ENCODE measurements at places on chromosomes 1 and 21.

- H3K27ac ChIP-seq, result no peak overlapping the region
- no peak for DNase-seq
- H3K4me3 ChIP-seq, result no peak overlapping the region
- no peaks in the 10 kb centered on the region for H3K27me3 ChIP-seq
- H3K36me3 ChIP-seq, result no peaks in the 10 kb centered on the region
These were observed 298.5 kb downstream of the SRGAP2C start for GRCh38 chr1:121483234-121483633.

GRCh38 chr1:41813226-41813625 lies 105.5 kb downstream of the HIVEP3 start:
- H3K27ac ChIP-seq, result no peak overlapping the region
- no peak for DNase-seq
- H3K27me3 ChIP-seq, result no peaks in the 10 kb centered on the region
- no peak overlapping the region for H3K4me3 ChIP-seq

DNA sequence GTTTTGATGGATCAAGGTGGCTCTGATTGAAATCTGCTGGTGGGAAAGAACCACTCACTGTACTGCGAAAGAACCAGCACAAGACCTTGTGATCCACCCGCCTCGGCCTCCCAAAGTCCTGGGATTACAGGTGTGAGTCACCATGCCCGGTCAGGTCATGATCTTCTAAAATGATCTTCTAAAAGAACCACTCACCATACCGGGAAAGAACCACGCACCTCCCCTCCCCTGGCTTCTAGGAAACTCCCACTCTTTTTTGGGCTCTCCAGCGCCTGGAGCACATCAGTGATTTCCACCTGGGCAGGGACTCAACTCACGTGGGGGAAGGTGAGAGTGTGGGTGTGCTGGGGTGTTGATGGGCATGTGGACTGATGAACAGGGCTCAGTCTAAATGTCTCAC lies 7.9 kb upstream of the RAB7B start:
- H3K4me3 ChIP-seq, result no peak overlapping the region
- H3K27ac ChIP-seq, result no peak overlapping the region
- peaks cover 8% of the 10 kb centered on the region for H3K4me1 ChIP-seq
- no peak for DNase-seq
- no peaks in the 10 kb centered on the region for H3K36me3 ChIP-seq

- H3K4me1 ChIP-seq, result no peaks in the 10 kb centered on the region
- H3K4me3 ChIP-seq, result no peak overlapping the region
- H3K27me3 ChIP-seq, result no peaks in the 10 kb centered on the region
- no peak for DNase-seq
- no peak overlapping the region for H3K27ac ChIP-seq
- H3K36me3 ChIP-seq, result no peaks in the 10 kb centered on the region
These were observed 824.6 kb upstream of the TMPRSS15 start for GRCh38 chr21:19228226-19228625.

GRCh38 chr1:108554682-108555427 lies 5.0 kb upstream of the EEIG2 start:
- no peak overlapping the region for H3K27ac ChIP-seq
- no peaks in the 10 kb centered on the region for H3K36me3 ChIP-seq

GRCh38 chr1:106600626-106601025 lies 455.8 kb upstream of the PRMT6 start:
- H3K27ac ChIP-seq, result no peak overlapping the region
- H3K4me3 ChIP-seq, result no peak overlapping the region
- no peaks in the 10 kb centered on the region for H3K4me1 ChIP-seq
- no peaks in the 10 kb centered on the region for H3K36me3 ChIP-seq

DNA sequence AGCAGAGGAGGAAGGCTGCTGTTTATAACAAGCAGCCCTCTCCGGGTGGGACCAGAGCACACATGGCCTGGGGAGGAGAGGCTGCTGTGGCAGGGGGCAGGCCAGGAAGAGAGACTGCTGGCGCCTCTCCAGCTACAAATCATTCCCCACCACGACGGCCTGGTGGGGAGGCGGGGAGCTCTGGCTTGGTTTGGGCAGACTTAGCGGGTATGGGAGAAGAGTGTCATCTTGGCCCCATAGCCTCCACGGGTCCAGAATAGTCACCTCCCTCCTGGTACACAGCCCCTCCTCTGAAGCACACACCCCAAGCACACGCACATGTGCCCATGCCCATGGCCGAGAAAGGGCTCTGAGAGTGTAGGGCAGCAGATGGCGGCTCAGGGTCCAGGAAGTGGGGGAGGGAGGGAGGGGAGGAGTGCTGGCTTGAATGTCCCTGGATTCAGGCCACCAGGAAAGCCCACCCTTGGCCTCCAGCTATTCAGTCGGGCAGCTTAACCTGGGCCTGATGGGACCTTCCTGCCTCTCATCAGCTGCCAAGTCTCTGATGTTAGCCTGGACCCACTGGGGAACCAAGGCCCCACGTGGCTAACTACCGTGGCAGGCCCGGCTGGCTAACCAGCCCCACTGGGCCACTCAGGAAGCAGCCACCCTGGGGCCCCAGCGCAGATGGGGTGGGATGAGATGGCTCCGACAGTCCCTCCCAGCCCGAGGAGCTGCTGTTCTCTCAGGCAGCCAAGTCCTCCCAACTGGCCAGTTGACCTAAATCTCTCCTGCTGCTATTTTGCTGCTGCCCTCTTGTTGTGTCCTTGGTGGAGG lies 10.9 kb downstream of the LRP8 start:
- H3K4me1 ChIP-seq, result peaks cover 28% of the 10 kb centered on the region
- H3K36me3 ChIP-seq, result no peaks in the 10 kb centered on the region
- no peak overlapping the region for H3K4me3 ChIP-seq
- no peaks in the 10 kb centered on the region for H3K27me3 ChIP-seq
- peak overlapping the region; percentile 62 for H3K27ac ChIP-seq

- no peak for DNase-seq
- H3K4me1 ChIP-seq, result peaks cover 16% of the 10 kb centered on the region
- no peaks in the 10 kb centered on the region for H3K36me3 ChIP-seq
- peaks cover 12% of the 10 kb centered on the region for H3K27me3 ChIP-seq
- no peak overlapping the region for H3K4me3 ChIP-seq
These were observed 11.2 kb upstream of the RCOR3 start for GRCh38 chr1:211247921-211248320.

DNA sequence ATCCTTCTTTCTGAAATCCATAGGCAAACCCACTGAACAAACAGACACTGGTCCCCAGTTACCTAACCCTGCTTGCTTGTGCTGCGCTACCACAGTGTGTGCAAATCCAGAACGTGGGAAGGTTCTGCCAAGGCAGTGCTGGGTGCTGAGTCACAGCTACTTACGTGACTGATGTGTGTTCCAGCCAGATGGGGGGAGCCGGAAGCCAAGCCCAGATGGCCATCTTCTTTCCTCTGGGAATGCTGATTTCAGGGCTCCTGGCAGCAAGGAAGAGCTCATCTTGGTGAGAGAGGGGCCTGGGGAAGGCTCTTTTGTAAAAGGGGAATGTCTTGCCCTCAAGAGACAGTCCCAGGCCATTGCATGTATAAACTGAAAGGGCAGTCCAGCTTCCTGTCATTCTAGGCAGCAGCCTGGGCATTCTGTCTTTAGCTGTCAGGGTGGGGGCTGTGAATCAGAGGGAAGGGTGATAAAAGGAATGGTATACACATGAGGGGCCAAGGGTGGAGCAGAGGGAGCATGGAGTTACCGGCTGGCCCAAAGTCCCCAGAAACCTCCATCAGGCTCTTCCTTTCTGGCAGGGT lies 54.1 kb downstream of the CD46 start:
- H3K4me3 ChIP-seq, result no peak overlapping the region
- peak overlapping the region; percentile 81 for H3K27ac ChIP-seq
- no peaks in the 10 kb centered on the region for H3K36me3 ChIP-seq
- no peak for DNase-seq
- no peaks in the 10 kb centered on the region for H3K4me1 ChIP-seq

DNA sequence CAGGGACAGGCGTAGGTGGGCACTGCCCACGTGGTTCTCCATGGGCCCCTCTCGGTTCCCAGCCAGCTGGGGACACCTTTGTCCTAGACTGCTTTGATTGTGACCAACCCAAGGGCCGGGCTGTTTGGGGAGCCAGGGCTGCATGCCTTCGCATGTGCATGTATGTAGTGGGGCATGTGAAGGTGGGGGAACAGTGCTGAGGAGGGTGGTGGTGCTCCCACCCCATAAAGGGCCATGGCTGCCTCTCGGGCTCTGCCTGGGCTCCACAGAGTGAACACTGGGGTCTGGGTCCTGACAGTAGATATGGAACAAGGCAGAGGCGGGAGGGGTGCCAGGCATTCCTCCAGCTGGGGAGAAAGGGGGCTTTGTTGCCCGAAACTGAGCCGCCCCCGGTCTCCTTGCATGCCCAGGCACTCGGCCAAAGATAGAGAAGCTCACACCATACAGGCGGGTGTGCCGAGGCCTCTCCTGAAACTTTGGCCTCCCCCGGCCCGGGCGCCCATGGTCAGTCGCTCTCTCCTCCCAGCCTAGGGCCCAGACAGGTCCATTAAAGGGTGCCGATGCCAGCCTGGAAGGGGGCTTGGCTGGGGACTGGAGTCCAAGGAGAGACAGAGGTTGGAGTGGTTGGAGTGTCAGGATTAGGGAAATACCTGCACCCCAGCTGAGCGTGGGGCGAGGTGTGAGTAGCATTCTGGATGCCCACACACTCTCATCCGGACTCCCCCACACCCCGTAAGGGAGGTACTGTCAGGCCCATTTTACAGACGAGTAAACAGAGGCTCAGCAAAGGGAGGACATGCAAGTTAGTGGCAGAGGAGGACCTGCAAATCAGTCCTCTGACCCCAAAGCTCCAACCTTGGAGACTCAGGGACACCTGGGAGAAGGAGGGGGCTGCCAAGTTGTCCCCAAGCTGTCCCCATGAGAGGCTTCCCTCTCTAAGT lies 41.1 kb downstream of the EPHA2 start:
- H3K27ac ChIP-seq, result no peak overlapping the region
- H3K36me3 ChIP-seq, result no peaks in the 10 kb centered on the region
- DNase-seq, result no peak
- H3K4me1 ChIP-seq, result peaks cover 26% of the 10 kb centered on the region

- DNase-seq, result no peak
- H3K27me3 ChIP-seq, result no peaks in the 10 kb centered on the region
- H3K4me1 ChIP-seq, result no peaks in the 10 kb centered on the region
- no peak overlapping the region for H3K27ac ChIP-seq
These were observed 296.7 kb downstream of the KCTD3 start for GRCh38 chr1:215863796-215864195.

DNA sequence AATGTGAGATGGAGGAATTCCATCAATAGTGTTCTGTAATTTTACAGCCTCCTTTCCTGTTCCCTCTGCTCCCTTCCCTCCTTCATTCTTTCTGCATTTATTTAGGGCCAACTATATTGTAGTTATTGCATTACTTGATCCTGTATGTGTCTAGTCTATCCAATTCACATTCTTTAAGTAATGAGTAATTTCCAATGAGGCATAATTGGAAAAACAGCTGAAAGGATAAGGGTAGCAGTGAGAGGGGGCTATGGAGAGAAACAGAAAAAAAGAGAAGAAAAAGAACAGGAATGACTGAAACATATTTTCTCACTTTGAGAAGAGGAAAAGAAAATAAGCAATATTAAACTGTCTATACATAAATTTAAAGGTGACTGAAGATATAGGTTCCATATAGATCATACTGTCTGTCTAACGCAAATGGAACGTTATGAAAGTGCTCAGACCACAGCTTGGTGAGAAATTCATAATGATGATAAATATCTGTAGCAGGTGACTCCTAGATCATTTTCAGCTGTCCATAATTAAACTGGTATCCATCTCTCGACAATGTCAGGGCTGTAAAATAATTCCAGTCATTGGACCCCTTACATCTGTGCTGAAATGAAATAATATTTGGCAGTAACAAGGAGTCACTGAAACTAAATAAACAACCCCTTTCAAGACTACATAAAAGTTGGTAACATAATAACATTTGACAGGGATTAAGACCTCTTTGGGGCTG lies 61.8 kb downstream of the SPAG17 start:
- H3K4me3 ChIP-seq, result no peak overlapping the region
- peak overlapping the region; percentile 15 for H3K27ac ChIP-seq
- H3K4me1 ChIP-seq, result peaks cover 20% of the 10 kb centered on the region
- H3K36me3 ChIP-seq, result no peaks in the 10 kb centered on the region

- no peak overlapping the region for H3K27ac ChIP-seq
- H3K4me1 ChIP-seq, result no peaks in the 10 kb centered on the region
- H3K27me3 ChIP-seq, result no peaks in the 10 kb centered on the region
- DNase-seq, result no peak
- H3K36me3 ChIP-seq, result no peaks in the 10 kb centered on the region
These were observed 157.3 kb downstream of the MRPL39 start for GRCh38 chr21:25449950-25450349.

DNA sequence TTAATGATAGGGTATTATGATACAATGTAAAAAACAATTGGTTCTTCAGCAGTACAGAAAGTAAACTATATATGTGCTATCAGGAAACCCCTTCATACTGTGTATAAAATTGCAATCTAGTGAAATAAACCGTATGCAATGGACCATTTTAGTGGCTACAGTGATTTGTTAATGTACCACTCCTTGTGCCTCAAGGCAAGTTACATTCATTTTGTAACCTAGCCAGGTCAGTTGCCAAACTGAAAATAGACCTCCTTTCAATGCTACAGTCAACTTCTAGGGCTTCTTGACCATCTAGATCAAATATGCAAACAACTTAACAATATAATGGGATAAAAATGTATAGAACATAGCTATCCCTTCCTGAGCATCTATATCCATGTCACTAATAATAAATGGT lies 52.0 kb upstream of the RAVER2 start:
- H3K4me1 ChIP-seq, result peaks cover 20% of the 10 kb centered on the region
- DNase-seq, result no peak
- H3K4me3 ChIP-seq, result no peak overlapping the region
- H3K27ac ChIP-seq, result no peak overlapping the region
- no peaks in the 10 kb centered on the region for H3K27me3 ChIP-seq

DNA sequence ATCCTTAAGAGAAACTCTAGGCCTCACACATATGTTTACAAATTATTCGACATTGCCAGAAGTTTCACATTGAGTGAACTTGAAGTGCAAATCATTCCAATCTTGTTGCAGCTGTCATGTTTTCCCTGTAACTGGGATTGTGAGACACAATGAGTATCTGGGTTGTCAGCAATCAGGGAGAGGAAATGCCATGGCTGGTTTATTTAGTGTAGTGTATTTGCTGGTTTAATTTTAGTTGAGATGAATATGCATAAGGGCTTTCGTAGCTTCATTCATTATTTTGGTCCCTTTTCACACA lies 54.2 kb upstream of the USP1 start:
- H3K27me3 ChIP-seq, result no peaks in the 10 kb centered on the region
- no peak overlapping the region for H3K27ac ChIP-seq
- DNase-seq, result no peak
- no peak overlapping the region for H3K4me3 ChIP-seq
- peaks cover 4% of the 10 kb centered on the region for H3K36me3 ChIP-seq

Measured in neural crest cell (in vitro differentiated cells).